ENCODE measurements at places on chromosomes 7 and 10. TPM values are rescaled to one million over a fixed set of nuclear protein-coding genes. Genes with fewer than 3 reads are reported as not detected.

DNA sequence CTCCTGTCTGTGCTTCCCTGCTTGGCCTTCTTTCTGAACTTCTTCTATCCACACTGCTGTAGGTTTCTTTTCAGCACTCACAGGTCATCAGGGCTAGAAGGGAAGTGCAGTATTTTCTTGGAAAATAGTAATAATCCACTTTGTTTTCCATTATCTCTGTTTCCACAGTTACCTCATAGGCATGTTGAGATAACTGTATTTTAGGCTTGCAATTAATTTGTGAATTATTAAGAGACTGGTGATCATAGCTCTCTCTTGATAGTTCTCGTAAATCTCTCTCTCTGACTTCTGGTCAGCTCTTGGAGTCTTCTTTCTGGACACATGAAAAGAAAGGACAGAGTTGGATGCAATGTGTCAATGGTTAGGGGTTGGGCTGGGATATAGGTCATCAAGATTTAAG is 243.6 kb upstream of the IGFBP3 start:
- no peak for DNase-seq

- DNase-seq: peak; percentile 8
Observed at GRCh38 chr7:129122751-129123509, 21.6 kb upstream of the TSPAN33 start.

The RBM48 gene
- total RNA-seq: 12.8 TPM

The NPTX2 gene
- not detected for total RNA-seq

- DNase-seq: no peak
Observed at GRCh38 chr10:84534168-84534567, 205.8 kb downstream of the CCSER2 start.

DNA sequence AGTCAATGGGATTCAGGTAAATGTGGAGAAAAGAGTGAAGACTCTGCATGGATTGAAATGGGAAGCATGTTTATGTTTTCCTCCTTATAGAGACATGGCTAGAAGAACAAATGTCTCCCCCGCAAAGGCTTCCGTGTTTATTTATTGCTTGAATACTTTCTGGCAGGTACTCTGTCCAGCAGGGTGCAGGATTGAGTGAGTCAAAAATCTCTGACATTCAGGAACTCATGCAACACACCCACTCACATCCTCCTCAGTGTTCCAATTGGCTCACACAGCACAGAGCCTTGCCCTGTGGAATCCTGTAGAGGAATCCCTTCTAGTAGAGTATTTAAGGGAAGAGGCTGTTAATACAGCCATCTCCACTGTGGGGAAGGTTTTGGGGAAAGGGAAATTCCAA is 290.3 kb upstream of the VWC2 start:
- DNase-seq: no peak

- DNase-seq: peak; percentile 76
Observed at GRCh38 chr7:16644636-16645592, 640 bp downstream of the ANKMY2 start.

The TAS2R4 gene
- 0.20 TPM for total RNA-seq

GRCh38 chr10:118045837-118046394 is 825 bp downstream of the RAB11FIP2 start:
- peak; percentile 73 for DNase-seq

The FEZF1 gene
- total RNA-seq: not detected

The PKD2L1 gene
- total RNA-seq: not detected

- no peak for DNase-seq
Observed at GRCh38 chr7:114663502-114663901, 248.9 kb downstream of the FOXP2 start.

DNA sequence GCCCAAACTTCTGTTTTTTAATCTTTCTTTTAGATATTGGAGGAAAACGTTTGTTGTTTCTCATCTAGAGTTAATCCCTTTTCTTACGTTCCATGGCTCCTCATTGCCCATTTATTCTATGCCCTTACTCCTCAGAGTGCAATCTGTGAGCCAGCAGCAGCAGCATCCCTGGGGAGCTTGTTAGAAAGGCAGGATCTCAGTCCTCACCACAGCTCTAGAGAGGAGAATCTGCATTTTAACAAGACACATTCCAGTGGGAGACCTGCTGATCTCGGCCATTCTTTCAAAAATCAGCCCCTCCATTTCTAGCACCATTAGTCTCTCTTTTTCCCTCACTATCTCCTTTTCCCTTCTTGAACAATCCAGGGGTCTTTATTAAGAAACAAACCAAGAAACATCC is 84.4 kb upstream of the NOBOX start:
- no peak for DNase-seq

The CDC14C gene
- 0.07 TPM for total RNA-seq

The IGFBP1 gene
- not detected for total RNA-seq

GRCh38 chr7:116671681-116672595 is at the start of gene MET:
MET (plus strand) TSS chr7:116672196; CDS start chr7:116699085, 26,889 bp downstream.
- DNase-seq: peak; percentile 92

DNA sequence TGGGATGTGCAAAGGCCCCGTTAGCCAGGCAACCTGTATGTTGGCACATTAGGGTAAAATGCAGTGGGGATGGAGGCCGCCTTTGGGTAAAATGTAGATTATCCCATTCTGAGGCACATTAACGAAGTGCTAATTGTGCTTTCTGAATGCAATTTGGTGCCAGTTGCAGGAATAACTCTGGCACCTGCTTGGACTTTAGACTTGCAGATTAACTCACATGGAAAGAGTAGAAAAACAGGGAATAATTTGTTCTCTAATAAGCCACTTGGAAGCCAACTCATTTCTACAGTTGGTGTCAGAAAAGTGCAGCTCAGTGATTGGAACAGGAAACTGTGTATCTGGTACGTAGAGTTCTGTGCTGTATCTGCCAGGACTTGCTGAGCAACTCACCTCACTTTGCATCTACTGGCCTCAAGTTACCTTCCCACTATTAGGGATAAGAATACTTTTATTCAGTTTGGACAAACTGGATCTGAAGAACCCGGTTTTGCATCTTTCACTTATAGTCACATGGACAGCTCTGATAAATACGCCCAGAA is 377.4 kb upstream of the PODXL start:
- DNase-seq: no peak

DNA sequence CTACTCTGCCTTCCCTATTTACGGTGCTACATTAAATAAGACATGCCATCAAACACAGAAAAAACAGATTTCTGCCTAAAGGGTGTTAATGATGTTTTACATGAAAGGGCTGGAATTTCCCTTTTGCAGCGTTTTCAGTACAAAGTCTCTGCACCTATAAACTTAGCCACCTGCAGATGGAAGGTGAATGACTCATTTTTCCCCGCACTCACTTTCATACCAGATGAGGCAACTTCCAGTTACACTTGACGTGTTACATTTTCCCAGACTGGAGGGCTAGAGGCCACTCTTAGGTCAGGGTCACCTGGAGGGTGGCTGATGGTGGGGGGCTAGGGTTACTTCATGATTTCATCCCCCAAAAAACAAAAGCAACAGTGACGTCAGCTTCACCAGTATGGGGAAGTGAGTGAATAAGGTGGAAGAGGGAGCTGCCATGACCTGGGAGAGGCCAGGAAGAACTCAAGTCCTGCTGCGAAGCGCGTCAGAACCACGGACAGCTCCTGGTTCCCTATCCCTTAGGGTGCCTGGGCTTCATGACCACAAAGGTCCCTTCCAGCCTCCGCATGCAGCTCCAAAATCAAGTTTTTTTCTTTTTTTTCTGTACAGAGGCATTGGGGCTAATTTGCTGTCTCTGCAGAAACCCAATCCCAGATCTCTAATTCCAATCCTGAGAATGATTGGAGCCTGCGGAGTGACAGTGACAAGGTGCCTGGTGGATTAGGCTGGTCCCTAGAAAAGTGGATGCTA is 94.0 kb downstream of the ADARB2 start:
- peak; percentile 0 for DNase-seq

GRCh38 chr10:72932259-72933015 is 22.2 kb downstream of the PLA2G12B start:
- DNase-seq: no peak

The STRIP2 gene
- 12.1 TPM for total RNA-seq

The PRLHR gene
- total RNA-seq: not detected

The LIPN gene
- total RNA-seq: not detected

DNA sequence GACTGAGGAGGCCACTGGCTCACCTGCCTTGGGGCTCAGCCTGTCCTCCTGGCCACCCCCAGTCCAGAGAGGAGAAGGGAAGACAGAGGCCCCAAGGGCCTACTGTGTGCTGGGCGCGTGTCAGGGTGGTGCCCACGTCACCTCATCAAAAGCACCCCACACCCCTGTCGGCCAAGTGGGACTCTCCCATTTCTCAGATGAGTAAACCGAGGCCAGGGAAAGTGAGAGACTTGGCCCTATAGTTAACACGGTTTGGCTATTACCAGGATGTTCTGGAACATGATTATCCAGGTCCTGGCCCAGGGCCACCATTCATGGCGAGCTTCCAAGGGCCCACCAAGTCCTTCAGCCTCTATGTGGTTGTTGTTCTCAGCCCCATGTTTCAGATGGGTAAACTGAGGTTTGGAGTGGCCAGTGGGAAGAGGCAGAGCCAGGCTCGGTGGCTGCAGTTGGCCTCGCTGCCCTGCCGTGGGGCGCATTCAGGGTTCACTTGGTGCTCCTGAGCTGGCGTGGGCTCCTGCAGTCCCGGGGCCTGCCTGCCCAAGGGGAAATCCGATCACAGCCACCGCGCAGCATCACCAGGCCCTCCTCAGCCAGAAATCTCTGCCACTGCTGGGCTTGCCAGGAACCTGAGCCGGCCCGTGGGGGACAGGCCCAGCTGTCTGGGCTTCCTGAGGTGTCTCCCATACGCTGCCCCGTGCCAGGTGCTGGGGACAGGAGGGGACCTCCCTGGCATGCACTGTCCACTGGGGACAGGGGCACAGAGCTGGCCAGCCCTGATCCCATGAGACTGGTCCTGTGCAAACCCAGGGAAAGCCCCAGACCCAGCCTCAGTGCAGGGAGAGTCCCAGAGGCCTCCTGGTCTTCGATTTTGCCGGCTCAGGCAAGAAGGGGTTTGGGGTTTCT is 117.7 kb upstream of the TNRC18 start:
- no peak for DNase-seq

DNA sequence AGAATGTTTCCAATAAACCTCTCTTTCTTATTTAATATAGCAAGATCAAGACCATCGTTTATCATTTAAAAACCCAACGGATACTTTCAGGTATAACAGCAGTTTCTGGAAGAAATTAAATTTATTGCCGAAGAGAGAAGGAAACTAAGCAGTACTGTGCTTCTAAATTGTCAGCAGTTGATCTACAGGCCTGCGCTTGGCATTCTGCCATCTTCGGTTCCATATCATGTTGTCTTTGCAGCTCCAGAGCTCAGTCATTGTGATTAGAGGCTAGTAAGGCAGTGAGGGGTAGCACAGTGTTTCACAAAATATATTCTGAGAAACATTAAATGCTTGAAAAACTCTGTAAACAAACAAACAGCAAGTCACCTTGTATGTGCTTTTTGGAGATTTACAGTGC is 301.3 kb downstream of the REEP3 start:
- no peak for DNase-seq

DNA sequence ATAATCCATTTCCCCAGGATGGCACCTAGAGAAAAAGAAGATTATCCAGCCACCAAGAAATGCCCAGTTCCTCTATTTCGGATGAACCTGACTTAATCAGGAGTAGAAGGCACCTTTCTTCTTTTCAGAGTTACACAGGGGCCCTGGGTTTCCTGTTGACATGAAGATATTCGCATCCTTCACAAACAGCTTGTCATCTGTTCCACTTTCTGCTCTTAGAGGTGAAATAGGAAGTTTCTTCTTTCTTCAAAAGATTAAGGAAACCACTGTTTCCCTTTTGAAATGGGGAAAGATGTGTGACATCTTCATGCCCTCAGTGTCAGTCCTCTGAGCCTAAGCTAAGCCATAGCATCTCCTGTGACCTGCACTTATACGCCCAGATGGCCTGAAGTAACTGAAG is 39.1 kb upstream of the RAB18 start:
- DNase-seq: no peak

DNA sequence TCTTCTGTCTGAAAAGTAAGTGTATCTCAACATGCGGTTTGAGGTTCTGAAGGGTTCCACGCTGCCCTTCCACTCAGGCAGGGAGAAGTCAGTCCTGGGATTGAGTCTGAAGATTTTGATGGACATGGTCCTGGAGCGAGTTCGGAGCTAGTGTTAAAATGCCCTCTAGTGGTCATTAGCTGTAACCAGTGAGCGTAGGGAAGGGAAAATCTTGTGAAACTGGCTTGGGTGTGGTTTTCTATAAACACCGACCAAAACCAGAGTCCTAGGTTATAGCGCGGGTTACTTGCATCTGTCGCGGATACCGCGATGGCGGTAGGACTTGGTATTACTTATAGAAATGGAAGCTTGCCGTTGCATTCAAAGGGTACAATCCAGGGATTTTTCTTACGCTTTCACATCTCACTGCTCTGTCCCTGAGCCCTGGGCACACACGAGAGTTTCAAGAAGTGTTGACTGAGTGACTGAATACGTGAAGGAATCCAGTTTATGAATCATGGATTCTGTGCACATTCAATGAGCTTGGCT is 348.2 kb upstream of the C7orf33 start:
- peak; percentile 32 for DNase-seq

DNA sequence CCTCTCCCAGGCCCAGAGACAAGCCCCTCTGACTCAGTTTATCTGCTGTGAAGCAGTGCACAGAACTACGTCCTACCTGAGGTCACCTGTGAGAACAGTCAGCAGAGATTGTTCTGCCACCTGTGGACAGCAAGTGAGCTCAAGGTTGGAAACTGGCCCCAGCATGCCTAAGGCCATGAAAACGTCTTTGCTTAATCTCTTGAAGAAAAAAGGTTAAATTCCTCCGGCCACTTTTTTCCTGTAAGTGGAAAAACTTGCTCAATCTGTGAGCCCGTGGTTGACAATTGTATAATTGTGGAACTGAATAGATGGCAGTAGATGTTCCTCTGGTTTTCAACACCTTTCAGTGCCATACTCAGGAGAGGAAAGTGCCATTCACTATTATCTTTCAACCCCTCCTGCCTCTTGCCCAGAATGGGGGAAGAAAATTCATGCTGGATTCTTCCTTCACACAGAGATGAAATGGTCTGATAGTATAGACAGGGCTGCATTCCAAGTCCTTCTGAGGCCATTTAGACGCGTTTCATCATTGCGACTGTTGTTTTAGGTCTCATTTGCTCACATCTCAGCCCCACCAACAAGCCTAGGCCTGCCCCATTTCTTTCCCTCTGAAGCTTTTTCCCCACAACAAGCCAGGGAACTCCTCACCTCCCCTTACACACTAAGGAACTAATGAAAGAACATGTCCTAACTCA is 292.9 kb downstream of the FZD1 start:
- DNase-seq: peak; percentile 22

- no peak for DNase-seq
Observed at GRCh38 chr7:128731184-128731583, 8.0 kb upstream of the CALU start.

DNA sequence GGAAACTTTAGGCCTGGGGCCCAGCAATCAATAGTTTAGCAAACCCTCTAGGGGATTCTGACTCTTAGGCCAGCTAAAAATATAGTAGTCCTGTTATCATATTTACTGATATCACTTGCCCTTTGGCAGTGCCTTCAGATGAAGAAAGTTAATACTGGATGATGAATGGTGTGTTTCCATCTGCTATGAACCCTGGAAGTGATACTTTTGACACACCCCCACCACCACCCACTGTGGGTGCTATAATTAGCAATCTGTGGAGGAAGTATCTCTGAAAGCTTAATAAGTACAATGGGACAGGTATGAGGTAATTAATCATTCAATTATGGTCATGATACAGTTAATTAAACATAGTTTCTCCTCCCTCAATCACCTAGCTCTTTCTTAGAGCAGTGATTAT is 90.4 kb upstream of the LRRTM3 start:
- no peak for DNase-seq
